ENCODE measurements at places on chromosomes 6 and 20.

DNA sequence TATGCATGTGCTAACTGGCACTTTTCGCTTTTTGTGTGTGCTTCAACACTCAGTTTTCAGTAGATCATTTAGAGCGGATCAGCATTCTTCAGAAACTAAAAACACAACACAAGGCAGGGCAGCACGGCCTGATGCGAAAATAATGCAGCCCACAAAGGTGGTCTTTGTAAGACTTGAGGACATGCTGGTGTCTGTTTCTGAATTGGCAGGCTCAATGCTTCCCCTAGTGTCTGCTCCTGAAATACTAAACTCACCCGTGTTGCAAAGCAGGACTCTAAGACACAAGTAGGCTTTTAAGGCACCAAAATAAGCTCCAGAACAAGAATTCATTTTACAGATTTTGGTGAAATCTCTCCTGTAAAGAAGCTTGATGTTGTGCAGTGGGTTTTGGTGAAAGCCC is 676.5 kb downstream of the TENT5A start:
- DNase-seq = no peak

DNA sequence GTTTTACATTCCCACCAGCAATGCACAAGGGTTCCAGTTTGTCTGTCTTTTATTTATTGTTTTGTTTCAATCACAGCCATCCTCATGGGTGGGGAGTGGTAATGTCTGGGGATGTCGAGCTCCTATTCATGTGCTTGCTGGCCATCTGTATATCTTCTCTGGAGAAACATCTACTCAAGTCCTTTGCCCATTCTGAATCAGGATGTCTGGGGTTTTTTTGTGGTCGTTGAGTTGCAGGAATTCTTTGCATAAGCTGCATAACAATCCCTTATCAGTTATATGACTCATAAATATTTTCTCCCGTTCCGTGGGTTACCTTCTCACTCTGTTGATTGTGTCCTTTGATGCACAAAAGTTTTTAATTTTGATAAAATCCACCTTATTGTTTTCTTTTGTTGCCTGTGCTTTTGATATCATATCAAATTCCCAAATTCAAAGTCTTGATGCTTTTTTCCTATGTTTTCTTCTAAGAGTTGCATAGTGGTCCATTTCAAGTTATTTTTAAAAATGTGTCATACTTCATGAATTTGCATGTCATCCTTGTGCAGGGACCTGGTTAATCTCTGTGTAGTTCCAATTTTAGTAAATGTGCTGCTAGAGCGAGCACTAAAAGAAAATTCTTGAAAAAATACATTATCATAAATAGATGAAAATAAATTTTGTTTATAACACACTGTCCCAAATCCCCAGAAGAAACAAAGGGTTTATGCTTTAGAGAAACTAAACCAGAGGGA is 54.9 kb upstream of the PDE10A start:
- no peak for DNase-seq

GRCh38 chr20:64101731-64102621 is 5.4 kb downstream of the NPBWR2 start:
- DNase-seq = peak; percentile 34

- DNase-seq = no peak
These were observed 64.6 kb downstream of the RWDD2A start for GRCh38 chr6:83257791-83258190.

- no peak for DNase-seq
These were observed 52.1 kb upstream of the VSTM2L start for GRCh38 chr20:37850724-37851355.

- no peak for DNase-seq
These were observed 36.3 kb downstream of the PDE10A start for GRCh38 chr6:165626711-165627110.

DNA sequence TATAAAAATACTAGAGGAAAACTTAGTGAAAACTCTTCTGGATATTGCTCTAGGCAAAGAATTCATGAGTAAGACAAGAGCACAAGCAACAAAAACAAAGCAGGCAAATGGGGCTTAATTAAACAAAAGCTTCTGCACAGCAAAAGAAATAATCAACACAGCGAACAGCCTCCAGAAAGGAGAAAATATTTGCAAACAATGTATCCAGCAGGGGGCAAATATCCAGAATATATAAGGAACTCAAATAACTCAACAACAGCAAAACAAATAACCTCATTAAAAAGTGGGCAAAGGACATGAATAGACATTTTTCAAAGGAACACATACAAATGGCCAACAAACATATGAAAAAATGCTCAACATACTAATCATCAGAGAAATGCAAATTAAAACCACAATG is 17.1 kb upstream of the HECA start:
- DNase-seq = no peak

DNA sequence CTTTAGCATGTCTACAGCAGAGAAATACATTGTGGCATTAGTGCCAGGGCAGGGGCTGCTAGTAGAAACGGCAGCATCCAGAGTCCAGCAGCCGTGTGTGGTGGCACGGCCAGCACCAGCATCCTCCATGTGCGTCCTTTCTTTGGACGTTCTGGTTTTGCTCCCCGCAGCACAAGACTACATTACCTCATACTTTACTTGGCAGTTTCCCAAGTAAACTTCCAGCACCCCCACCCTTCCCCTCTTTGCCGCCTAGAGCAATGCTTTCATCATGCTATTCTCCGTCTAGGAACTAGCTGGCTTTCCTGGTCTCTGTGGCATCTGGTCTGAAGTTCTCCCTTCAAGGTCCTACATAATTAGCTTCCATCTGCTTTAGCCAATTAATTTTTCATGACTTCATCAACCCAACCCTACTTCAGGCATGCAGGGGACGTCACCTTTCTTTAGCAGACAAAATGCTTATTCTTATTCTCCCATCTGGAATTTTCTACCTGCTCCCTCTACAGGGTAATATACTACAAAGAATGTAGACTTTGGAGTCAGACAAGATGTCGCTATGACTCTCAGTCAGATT is 67.6 kb downstream of the BLOC1S5 start:
- no peak for DNase-seq

DNA sequence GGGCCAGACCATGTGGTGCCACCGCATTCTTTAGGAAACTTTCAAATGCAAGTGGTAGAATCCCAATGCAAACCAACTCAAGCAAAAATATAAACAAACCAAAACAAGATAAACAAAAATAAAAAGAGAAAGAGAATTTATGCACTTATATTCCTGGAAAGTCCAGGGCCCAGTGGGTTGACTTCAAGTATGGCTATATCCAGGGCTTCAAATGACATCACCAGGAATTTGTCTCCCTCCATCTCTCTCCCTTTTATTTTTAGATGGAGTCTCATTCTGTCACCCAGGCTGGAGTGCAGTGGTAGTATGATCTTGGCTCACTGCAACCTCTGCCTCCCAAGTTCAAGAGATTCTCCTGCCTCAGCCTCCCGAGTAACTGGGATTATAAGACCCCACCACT is 56.1 kb upstream of the PNRC1 start:
- DNase-seq = no peak

Measured in NCI-H2227 treated with DMSO at 0.1 percent for 48 hours (cell line).